Stimulated activated CD8-positive, alpha-beta memory T cell treated with anti-CD3 and anti-CD28 coated beads, Interleukin-15, amount 100 ng/mL, for 1 hour (primary cell): ENCODE measurements at places on chromosomes 7 and 10.

DNA sequence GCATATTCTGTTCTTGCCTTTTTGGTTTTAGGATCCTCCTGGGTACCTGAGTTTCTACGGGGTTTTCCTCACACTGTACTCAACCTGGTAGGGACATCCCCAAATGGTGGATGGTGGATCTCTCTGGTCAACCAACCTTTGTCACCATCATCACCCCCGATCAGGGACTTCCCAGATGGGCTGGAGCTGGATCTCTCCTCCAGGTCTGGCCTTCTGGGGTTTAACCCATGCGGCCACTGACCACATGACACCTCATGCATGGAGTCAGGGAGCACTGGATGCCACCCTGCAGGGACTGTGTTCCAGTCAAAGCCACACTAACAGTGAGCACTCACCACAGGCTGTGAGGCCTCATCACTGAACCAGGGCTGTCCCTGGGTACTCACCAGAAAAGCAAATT is 80.0 kb downstream of the CELF2 start:
- DNase-seq = no peak

DNA sequence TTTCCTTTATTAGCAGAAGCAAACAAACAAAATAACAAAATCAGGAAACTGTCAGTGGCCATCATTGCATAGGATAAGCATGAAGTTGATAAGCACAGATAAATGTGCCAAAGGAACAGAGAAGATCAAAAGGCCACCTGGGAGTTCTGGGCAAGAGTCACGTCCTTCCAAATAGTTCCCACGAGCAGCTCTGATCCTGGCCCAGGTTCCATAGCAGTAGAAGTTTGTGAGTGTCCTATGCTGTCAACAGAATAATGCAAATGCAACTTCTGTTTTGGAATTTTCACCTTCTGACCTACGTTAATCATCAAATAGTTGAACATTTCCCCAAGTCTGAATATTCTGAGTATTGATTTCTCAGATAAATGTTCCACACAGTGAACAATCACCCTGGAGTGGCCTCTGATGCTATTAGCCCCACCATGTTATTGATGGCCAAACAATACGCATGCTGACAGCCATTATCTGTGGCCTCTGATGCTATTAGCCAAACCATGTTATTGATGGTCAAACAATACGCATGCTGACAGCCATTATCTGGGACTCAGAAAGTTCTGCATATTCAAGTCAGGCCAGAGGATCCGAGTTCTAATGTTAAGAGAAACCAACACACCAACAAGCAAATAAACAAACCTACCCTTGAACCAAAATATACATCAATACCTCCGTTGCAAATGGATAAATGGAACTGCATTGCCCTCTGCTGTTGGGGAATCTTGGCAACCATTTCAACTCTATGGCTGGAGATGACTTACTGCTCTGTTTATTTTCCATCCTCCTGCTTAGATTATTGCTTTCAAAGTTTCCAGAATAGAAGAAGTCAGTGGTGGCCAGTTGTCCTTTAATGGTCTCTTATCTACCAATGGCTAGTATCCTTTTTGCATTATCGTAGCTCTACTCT is 63.3 kb downstream of the MRC1 start:
- no peak for DNase-seq

DNA sequence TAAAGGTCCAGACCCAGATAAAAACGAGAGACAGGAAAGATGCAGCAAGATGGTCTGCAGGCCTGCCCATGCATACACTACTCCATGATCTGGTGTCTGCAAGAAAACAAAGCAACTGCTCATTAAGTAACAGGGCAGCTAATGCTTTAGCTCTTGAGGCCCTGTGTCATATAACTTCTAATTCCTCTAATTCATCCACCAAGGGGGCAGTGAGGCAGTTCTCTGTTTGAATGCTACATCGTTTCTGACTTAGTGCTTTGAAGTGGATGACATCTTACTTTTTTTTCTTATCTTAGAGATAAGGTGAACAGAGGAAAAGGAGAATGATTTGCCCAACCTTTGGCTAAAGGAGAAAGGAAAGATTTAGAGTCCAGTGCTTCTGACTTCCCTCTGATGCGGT is 619.7 kb downstream of the AUTS2 start:
- no peak for DNase-seq

DNA sequence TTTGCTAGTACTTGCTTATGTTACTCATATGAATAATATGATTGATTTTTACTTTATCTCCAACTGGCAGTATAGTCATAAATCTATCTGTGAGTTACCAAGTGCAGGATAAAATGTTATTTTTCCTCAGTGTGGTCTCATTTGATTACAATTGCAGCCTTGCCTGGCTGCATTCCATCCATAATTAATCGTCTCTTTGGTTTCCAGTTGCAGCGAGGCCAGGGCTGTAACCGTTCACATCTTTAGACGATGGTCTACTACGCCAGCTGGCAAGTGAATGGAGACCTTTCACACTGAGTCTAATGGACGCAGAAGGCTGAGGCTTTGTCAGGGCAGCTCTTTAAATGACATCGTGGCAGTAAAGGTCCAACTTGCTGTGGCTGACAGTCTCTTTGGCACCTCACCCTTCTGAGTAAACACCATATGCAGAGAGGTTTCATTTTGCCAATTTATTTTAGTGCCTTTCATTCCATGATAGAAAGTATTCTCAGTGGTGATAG is 84.0 kb downstream of the ARL4A start:
- no peak for DNase-seq

GRCh38 chr7:136259074-136259473 is 281.9 kb upstream of the MTPN start:
- no peak for DNase-seq

DNA sequence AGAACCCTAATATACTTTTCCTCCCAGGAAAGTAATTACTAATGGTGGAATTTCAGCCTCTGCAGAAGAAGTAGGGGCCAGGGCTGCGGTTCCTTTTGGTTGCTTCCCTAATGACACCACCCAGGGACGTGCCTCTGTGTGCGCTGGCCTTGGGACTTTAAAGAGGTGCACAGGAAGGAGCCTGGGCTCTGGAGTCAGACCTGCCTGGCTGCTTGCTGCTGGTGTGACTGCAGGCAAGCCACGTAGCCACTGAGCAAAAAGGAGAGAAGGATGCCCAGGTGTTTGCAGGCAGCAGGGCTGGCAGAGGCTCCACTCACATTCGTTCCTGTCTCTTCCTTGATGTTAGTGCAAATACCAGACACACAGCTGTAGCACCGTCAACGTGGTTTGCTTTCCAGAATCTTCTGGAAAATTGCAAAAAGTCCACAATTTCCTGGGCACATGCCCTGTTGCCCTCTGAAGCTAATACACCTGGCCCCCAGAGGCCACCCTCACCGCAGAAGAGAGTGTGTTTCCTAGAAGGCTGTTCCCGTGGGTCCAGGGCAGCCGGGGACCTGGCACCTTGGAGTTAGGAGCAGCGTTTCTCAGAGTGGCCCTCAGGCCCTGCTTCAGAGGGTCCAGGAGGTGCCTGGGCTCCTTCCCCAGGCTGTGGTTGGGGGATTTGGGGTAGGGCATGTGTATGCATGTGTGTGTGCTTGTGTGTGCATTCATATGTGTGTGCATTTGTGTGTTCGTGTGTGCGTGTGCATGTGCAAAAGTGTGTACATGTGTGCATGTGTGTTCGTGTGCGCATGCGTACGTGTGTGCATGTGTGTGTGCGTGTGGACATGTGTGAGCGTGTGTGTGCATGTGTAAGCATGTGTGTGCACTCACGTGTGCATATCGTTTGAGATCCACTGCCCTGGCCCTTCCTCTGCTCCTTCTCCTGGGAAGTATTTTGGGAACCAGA is 12.8 kb upstream of the PRKAG2 start:
- no peak for DNase-seq

- no peak for DNase-seq
Observed at GRCh38 chr10:117163954-117164548, 26.0 kb upstream of the VAX1 start.

GRCh38 chr10:71212318-71213126 is at the start of gene UNC5B:
Gene UNC5B (plus strand): TSS chr10:71212570. CDS start chr10:71212986, 416 bp downstream.
- peak; percentile 6 for DNase-seq

GRCh38 chr7:149804106-149804505 is 30.7 kb upstream of the ZNF467 start:
- DNase-seq = no peak

DNA sequence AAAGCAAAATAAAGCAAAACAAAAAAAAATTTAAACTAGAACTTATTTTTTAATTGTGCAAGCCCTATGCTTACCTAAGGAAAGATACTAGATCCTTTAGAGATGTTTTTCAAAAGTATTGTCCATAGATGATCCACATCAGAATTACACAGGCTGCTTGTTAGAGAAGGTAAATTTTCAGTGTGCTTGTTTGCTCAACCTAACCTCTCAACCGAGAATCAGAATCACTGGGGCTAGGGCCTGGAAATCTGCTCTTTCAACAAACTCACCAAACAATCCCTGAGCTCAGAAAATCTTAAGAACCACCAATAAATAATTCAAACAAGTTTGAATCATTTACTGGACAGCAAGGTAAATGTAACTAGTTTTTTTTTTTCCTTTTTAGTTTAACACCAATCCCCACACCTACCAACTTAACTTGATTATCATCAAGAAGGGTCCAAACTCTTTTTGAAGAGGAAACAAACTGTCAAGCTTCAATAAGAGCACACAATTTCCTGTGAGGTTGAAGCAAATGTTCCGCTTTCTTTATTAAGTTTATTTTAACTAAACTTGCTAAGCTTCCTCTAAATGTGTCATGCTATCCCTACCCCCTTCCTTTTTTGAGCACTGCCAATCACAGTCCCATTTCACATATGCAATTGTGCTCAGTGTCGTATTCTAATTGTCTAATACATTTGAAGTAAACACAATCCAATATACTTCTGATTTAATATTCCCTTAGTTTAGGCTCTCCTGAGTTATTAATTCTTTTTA is 7.4 kb upstream of the TSPAN33 start:
- DNase-seq = no peak

GRCh38 chr10:44963772-44964633 is 4.4 kb downstream of the RASSF4 start:
- no peak for DNase-seq

- DNase-seq = no peak
Observed at GRCh38 chr10:83166344-83166743, 973.0 kb upstream of the GHITM start.

GRCh38 chr7:127556404-127556803 is 29.0 kb downstream of the GCC1 start:
- no peak for DNase-seq

- no peak for DNase-seq
Observed at GRCh38 chr10:120103738-120104560, 211.4 kb downstream of the SEC23IP start.

DNA sequence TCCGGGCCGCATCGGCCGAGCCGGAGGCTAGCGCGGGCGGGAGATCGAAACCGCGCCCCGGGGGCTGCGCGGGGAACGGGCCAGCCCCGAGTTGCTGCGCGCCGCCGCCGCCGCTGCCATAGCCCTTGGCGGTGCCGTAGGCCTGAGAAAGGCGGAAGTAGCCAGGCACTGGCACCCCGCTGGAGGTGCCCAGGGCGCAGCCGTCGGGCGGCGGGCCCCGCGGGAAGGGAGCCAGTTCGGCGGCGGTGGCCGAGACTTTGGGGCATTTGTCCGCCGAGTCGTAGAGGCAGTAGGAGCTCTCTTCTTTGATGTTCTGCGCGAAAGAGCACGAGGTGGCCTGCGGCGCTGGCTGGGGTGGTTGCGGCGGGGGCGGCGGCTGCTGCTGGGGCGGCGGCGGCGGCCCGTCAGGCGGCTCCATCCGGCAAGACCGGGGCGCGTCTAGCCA is 587 bp downstream of the HOXA10 start:
- no peak for DNase-seq

GRCh38 chr10:14612873-14613587 is 161.7 kb downstream of the FAM107B start:
- DNase-seq = no peak

GRCh38 chr10:113360870-113361269 is 192.0 kb upstream of the HABP2 start:
- DNase-seq = no peak

DNA sequence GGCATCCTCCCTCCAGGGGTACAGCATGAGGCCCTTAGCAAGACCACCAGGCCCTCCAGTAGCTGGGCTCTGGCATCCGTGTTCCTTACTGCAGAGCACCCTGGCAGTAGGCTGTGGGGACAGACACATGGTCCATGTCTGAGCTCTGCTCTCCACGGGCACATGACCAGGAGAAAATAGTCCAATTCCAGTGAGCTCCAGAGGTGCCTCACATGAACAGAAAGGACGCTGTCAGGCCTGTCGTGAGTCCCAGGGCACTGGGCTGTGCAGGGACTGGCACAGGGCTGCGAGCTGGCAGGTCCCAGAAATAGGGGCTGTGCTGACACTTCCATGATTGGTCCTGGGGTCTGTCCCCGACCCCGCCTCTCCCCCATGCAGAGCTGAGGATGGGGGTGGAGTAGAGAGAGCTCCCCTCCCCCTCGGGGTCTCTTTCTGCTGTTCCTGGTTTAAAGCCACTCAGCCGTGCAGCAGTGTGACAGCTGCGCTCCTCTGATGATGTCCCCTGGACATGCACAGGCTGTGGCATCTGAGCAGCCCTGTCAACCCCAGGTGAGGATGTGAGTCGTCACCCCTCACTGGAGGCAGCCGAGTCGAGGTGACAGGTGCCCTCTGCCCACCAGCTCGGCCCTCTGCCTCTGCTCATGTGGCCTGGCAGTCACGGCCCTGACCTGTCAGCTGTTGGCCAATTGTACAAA is 25.2 kb upstream of the ZNF488 start:
- no peak for DNase-seq

DNA sequence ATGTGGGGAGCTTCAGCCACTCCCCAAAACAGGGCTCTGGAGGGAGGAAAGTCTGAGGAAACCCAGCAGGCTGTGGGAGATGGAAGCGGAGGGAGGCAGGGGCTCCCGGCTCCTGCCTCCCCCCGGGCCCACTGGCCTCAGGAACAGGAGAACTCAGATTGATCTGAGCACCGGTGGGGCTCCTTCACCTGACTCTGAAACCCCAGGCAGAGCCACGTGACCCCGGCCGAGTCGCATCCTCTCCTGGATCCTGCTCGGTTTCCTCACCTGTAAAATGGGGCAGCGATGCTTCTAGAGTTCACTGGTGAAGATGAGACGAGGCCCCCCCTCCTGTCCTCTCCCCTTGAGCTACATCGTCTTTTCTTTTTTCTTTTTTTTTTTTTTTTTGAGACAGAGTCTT is 33.6 kb downstream of the TCERG1L start:
- DNase-seq = no peak

DNA sequence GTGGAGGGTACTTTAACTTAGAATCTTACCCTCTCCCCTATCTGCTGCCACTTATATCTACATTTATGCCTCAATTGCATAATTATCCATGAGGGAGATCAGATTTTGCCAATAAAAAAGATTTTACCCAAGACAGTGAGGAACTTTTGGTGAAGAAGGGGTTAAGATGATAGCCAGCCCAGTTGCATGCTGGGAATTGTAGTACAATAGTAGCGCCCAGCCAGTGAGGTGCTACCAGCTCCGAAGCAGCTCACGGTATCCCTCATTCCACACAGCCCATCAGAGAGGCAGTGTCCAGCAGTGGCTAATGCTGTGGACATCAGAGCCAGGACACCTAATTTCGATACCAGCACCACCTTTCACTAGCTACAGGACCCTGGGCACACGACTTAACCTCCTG is 5.9 kb upstream of the LGI1 start:
- DNase-seq = no peak

- DNase-seq = no peak
Observed at GRCh38 chr10:10630281-10630680, 387.4 kb upstream of the CELF2 start.
